Endothelial cell (in vitro differentiated cells): ENCODE measurements at places on chromosomes 16 and 17.
A peak's percentile ranks its signal among the peaks of the same experiment; 100 is the strongest.

- no peak for DNase-seq
Observed at GRCh38 chr17:56393156-56393555, 200.3 kb upstream of the NOG start.

- peak; percentile 56 for DNase-seq
Observed at GRCh38 chr17:7403043-7403726, 712 bp downstream of the TMEM256 start.

DNA sequence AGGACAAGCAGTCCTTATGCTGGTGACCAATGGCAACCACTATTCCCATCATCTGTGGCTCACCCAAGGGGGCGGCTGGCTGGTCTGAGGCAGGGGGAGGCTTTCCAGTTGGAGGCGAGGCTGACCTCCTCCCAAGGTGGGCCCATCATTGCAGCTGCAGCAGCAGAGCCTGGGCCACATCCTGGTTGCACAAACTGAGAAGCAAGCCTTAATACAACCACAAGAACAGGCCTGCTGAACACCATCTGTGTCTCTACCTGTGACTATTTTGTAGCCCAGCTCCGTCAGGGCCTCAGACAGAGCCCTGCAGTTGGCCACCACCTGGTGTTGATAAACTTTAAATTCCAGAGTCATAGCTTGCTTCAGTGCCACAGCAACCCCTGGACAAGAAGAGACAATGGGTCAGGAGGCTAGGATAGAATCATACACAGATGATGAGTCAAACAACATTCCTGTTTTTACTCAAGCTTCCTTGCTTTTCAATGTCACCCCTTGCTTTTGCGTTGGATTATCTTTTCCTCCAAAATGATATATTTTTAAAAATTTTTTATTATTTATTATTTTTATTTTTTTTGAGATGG, 17.9 kb downstream of the SMCR8 start:
- DNase-seq: no peak

GRCh38 chr17:17063546-17064122, 21.4 kb downstream of the MPRIP start:
- DNase-seq: no peak

GRCh38 chr16:84699147-84699711, 571 bp upstream of the USP10 start:
- DNase-seq: no peak

DNA sequence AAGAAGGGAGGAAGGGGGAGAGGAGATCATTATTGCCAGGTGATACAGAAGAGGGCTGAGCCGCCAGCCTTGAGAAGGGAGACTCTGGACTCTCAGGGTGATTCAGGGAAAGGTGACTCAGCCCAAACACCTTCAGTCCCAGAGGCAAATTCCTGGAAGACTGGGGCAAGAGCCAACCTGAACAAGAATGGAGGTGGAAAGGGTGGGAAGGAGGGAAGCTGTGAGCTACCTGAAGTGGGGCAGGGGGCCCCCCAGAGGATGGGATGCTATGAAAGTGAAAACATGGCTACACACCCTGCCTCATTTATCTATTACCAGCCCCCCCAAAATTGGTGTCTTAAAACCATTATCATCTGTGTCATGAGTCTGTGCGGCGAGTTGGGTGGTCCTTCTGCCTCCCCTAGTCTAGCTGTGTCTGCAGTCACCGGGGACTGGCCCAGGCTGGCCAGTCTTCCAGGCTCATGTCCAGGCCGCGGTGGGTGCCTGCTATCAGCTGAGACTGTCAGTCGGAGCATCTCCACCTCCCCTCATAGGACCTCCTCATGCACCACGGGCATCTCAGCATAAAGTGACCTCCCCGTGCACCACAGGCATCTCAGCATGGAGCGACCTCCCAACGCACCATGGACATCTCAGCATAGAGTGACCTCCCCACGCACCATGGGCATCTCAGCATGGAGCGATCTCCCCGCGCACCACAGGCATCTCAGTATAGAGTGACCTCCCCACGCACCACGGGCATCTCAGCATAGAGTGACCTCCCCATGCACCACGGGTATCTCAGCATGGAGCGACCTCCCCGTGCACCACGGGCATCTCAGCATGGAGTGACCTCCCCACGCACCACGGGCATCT, 3.2 kb upstream of the SLC47A2 start:
- no peak for DNase-seq

DNA sequence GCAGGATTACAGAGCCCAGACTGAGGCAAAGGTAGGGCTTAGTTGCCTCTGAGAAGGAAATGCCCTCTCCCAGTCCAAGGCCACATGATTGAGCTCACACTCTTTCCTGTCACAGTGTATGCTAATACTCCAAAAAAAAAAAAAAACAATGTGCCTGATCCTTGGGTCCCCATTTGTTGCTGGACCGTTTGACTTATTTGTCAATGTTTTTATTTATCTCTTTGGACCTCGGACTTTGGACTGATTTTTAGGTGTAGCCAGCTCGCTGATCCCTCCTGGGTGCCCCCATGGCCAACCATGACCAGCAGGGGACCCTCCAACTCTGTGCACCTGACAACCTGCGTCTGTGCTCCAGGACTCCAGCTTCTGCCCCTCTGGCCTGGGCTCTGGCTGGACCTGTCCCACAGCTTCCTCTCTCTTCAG, 622 bp upstream of the CCL16 start:
- DNase-seq: peak; percentile 25

DNA sequence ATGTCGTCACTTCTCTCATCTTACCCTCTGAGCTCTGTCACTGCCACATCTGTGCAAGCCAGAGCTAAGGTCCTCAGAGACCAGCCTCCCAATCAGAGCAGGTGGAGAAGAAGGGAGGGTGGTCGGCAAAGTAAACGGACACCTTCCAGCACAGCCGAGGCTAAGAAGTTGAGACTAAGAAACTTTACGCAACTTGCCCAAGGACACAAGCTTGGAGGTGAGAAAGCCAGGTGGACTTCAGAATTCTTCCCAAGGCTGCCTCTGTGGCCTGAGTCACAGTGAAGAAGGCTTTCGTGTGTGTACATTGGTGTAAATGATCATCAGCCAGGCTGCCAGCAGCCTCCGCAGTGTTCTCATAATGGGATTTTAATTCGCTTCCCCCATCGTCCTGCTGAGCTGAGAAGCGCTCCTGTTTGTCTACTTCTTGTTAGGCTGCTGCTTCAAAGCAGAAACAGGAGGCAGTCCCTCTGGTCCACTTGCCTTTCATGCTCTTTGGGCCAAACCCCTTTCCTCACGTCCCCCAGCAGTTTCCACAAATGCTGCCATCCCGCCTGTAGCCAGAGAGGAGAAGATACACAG, 125.0 kb upstream of the RPL38 start:
- no peak for DNase-seq

DNA sequence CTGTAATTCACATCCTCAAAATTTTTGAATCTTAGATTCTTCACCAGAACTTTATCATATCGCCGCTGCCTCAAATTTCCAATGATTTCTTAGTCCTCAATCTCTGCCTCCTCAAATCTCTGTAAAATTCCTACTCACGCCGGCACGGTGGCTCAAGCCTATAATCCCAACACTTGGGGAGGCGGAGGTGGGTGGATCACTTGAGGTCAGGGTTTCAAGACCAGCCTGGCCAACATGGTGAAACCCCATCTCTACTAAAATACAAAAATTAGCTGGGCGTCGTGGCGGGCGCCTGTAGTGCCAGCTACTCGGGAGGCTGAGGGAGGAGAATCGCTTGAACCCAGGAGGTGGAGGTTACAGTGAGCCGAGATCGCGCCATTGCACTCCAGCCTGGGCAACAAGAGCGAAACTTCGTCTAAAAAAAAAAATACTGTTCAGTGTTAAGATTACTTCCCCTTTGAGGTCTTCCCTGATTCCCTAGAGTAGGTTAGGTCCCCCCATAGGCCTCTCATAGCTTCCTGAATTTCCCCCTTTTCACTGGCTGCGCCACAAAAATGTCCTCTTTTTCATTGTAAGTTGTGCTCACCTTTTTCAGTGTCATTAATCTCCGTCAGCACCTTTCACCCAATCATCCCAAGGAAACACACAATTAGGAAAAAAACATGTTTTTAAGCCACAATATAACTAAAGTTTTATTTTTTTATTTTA, 919 bp upstream of the CBX1 start:
- DNase-seq: no peak

- no peak for DNase-seq
Observed at GRCh38 chr17:59695945-59696681, 11.1 kb downstream of the PTRH2 start.

- DNase-seq: no peak
Observed at GRCh38 chr16:73891129-73891542, 405.5 kb upstream of the PSMD7 start.

DNA sequence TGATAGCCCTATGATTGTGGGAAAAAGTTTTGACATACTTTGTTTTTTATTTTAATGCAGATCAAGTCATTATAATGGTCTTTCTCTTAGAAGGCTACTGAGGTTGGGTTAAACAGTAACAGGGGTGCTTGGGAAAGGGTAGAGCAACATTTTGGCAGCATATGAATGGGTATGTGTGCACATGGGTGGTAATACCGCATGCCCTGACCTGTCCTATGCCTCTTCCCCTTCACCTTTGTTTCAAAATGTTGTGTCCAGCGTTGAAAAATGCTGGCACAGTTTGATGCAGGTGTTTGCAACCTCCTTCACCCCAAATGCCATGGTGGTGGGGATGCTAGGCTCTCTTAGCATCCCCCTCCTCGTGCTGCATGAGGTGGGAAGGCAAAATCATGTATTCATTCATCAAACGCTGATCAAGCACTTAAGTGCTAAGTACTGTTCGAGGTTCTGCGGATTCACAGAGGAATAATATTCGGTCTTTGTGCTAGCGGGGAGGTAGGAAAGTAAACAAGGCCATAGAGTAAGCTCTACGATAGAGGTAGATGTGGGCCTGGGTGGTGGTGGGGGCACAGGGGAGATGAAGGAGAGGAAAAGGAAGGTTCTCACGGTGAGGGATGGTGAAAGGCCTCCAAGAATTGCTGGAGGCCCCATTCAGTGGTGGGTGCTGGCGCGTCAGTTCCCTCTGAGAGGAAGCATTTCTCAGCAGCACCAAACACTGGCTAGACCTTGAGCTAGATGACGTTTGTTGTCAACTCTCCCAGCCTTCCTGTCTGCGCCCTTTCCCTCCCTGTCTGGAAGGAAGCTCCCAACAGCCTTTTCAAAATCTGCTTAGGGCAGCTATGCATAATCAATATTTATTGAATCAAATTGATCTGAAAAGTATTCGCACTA, 13.3 kb upstream of the MARCHF10 start:
- no peak for DNase-seq

DNA sequence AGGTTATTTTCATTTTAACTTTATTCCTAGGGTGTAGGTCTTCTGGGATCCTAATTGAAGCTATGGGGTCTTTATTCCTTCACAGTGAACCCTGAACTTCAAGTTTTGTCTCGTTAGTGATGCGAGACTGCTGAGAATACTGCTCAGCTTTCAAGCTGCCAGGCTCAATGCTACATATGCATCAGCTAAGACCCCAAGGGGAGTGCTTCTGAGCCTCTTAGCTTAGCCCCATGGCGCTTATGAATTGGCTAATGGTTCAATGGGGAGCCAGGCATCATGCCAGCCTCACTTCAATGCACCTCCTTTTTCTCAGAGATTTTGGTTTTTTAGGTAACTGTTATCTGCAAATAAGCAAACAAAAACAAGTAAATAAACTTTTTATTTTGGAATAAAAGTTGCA, 94.1 kb upstream of the SIAH1 start:
- DNase-seq: no peak

GRCh38 chr17:72284806-72285205, 164.0 kb downstream of the SOX9 start:
- no peak for DNase-seq

DNA sequence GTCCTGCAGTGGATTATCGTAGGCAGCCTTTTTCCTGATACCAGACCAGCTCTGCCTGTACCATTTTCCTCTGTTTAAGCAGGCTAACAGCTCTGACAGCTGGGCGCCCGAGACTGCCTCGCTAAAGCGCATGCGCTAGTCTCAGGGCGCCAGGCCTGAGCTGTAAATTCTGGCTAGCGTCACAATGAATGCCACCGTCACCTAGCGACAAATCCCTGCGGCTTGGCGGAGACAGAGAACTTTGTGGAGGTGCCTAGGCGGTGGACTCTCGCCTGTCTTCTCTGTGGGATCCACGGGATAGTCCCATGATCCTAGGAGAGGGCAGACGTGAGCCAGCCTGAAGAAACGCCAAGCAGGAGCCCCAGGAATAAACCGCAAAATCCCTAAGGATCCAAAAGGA, 573.9 kb downstream of the KCNJ18 start:
- no peak for DNase-seq

GRCh38 chr16:19410435-19411171, 7.1 kb upstream of the TMC5 start:
- peak; percentile 72 for DNase-seq

DNA sequence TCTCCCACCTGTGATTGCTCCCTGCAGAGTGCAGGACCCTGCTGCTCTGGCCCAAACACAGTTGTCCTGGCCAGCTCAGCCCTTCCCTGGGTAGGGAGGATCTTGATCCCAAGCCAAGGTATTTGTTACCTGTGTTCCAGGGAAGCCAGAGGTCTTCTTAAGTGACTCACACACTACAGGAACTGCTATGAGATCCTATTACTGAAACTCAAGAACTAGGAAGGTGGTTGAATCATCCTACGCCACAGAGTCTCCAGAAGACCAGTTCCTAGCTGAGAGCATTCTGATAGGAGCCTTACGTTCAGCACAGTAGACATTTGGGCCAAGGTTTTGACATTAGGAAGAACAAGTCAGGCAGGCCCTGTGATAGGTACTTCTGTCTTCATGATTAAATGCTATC, 12.0 kb downstream of the CHST6 start:
- DNase-seq: no peak

GRCh38 chr16:1631230-1631629, 19.1 kb downstream of the CRAMP1 start:
- no peak for DNase-seq

DNA sequence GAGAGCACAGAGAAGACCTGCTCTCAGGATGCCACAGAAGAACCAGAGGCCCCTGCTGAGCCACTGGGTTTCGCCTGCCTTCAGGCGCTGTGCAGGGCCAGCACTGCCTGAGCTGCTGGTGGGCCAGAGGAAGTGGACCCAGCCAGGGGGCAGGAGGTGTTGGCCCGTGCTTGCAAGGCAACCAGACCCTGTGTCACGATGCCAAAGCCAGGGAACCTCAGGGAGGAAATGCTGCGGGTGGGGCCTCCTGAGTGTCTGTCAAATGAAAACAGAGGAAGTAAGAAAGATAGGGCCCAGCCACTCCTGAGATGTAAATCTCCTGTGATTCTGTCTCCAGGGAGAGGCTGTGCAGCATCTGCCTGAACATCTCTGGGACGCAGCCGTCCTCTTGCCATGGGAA, 58.1 kb upstream of the ADORA2B start:
- no peak for DNase-seq

GRCh38 chr16:86949116-86949515, 368.1 kb downstream of the C16orf95 start:
- DNase-seq: no peak
